ENCODE measurements at places on chromosomes 1 and 21.

- DNase-seq: no peak
Measured at GRCh38 chr1:95941121-95941798, 707.2 kb downstream of the RWDD3 start.

GRCh38 chr21:27813750-27814149, 846.9 kb upstream of the ADAMTS5 start:
- no peak for DNase-seq

- no peak for DNase-seq
Measured at GRCh38 chr1:186985889-186986491, 157.2 kb downstream of the PLA2G4A start.

- no peak for DNase-seq
Measured at GRCh38 chr1:108054396-108054795, 89.4 kb upstream of the VAV3 start.

DNA sequence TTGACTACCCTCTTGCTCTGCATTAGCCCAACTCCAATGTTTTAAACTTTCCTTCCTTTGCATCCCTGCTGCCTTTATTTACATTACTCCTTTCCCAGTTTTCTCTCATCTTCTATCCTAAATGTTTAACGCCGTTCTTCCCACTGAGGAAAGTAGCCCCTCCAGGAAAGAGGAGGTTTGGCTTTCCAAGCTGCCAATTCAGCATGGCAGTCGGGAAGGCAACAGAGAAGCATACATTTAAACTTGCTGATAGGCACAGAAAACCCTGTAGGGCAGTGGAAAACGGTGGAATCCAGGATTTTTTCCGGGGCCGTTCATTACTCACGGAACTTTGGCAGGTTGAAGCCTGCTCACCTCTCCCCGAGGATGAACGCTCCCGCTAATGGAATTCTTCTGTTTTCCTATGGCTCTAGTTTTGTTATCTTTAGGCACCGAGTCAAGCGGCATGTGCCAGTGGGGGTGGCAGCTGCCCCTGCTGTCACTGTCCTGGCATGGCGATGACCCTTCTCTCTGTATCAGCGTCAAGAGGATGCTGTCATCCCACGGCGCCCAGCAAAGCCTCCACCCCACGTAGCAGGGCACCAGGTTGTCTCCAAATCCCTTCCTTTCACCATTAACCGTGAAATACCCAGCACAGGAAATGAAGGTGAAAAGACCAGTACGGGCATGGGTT, 48.3 kb downstream of the ZBTB18 start:
- no peak for DNase-seq

DNA sequence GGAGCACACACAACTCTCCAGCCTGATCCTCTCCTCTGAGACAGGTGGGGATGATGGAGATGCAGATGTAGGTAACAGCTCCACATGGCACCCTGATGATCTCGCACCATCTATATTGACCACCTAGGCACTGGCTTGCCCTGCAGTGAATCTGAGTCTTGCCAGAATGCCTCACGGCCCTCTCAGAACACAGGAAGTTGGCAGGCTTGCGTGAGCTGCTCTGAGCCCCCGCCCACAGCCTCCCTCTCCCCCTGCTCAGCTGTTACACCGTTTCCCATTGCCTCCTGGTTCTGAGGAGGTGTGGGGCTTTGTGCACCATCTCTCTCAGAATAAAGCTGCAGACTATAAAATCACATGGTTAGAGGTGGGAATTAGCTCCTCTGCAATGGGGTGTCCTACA, 48.0 kb downstream of the URB2 start:
- DNase-seq: no peak

DNA sequence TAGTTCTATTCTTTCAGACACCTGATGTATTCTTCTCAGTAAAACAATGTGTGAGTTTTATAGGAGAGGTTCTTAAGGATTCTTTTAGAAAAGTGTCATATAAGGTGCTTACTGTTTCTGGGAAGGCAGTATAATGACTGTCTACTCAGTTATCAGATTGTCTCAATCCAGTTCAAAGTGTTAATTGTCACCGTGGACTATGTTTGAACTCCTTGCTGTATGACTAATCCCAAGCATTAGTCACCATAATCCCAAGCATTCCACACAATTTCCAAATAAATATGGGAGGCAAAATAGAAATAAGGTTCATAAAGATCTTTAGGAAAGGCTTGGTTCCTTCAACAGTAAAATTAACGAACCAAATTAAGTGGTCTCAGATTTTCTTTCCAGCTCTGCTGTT, 342.1 kb upstream of the NR5A2 start:
- no peak for DNase-seq

DNA sequence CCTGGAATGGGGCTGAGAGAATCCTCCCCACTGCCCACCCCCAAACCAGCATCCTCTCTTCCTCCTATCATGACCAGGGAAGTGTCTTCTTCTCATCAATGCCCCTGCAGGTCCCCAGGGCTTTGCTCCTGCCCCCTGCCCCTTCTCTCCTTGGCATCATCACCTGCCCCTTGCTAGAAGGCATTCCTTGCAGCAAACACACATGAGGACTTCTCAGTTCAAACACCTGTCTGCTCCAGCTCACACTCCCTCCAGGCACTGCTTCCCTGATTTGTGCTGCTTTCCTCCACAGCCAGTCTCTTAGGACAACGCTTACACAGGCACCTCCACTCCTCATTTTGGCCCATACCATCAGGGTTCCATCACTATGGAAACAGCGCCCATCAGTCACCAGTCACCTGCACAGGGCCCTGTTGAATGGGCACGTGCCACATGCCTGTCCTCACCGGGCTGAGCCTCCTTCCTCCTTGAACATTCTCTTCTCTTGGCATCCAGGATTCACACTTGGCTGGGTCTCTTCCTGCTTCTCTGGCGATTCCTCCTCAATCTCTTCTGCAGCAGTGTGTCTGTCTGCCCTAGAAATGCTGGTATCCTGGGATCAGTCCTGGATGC, 81.9 kb upstream of the EDN2 start:
- DNase-seq: no peak

DNA sequence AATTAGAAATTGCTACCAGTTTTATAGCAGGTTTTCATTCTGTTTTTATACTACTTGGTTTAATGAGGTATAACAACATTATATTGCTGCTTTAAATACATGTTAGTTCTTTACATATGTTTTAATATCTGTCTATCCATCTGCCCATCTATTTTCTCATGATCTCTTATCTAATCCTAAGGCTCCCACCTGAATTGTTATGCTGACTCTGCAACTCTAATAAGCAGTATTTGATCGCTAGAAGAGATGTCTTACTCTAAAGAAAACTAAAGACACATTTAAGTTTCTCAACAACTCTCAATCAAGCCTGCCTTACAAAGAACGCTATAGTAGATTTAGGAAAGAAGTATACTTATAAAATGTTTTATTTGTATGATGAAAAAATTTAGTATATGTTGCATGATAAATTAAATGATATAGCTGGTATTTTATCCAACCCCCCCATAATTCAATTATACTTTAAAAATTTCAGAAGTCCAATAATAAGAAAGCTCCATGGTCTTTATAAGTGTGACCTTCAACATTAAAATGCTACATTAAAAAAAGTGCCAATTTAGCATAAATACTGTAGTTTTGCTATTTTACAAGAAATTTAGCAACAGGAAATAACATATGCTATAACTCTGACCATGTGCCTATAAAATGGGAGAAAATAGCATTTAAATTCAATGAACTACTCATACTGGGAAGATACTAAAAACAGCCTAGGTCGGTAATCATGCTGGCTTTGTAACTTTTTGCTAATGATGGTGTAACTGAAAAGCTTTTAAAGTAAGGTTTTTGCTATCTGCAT, 180.3 kb downstream of the NEGR1 start:
- DNase-seq: no peak

GRCh38 chr1:192167911-192168700, 9.8 kb downstream of the RGS18 start:
- no peak for DNase-seq

DNA sequence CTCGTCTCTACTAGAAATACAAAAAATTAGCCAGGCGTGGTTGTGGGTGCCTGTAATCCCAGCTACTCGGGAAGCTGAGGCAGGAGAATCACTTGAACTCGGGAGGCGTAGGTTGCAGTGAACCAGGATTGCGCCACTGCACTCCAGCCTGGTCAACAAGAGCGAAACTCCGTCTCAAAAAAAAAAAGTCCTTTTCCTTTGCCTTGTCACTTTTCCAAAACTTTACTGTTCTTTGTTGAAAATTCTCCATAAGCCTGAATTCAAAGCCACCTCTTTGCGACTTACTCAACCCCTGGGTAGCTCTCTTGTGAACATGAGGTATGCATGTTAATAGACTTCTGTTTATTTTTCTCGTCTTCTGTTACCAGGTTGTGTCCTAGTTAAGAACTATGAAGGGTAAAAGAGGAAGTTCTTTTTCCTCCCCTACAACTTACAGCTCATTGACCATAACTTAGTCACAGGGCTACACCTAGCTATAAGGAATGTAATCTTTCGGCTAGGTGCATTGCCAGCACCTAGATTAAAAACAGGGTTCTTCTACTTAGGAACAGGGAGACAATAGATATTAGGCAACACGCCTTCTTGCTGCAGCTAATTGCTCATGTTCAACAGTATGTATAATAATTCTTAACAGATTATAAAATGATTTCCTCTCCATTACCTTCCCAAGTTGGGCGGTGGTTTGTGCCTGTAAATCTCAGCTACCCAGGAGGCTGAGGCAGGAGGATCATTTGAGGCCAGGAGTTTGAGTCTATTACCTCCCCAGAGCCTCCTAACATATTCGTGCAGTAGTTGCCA, 40.9 kb downstream of the PTAFR start:
- DNase-seq: no peak

DNA sequence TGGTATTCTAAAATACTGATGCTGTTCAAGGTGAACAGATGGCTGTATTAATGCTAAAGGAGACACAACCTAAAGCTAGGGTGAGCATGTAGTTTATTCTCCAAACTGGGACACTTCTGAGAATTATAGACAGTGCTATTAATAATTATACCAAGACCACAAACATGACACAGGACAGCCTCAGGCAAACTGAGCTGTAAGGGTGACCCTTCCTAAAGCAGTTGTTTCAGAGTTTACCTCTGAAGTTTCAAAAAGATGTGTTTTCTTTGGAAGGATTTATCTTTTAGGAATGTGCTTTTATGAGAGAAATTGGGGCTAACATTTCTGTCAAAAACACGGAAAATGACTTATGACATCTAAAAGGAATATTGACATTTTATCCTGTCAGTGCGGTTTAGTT, 68.8 kb downstream of the RPS6KC1 start:
- DNase-seq: no peak
